WERI-Rb-1 (cell line): ENCODE measurements at places on chromosomes 6 and 20.
A peak's percentile ranks its signal among the peaks of the same experiment; 100 is the strongest.

- no peak for DNase-seq
Observed at GRCh38 chr6:128855581-128856085, 27.3 kb upstream of the LAMA2 start.

GRCh38 chr20:41334443-41335421, 5.9 kb upstream of the LPIN3 start:
- DNase-seq = no peak

DNA sequence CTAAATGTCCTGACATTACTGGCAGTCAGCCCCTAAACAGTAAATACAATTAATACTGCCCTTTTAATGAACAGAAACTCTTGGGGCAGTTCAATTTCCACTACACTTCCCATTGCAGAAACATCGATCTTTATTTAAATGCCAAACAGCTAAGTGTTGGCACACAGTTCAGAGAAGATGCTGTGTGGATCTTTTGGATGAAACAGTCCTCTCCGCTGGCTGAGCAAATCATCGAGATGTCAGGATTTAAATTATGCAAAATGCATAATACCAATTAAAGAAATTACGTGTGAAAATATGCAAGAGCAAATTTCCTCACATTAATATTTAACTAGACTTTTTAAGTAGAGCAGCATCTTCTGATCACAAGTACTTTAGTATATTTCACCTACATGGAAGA, 132.6 kb downstream of the KIF16B start:
- DNase-seq = no peak

DNA sequence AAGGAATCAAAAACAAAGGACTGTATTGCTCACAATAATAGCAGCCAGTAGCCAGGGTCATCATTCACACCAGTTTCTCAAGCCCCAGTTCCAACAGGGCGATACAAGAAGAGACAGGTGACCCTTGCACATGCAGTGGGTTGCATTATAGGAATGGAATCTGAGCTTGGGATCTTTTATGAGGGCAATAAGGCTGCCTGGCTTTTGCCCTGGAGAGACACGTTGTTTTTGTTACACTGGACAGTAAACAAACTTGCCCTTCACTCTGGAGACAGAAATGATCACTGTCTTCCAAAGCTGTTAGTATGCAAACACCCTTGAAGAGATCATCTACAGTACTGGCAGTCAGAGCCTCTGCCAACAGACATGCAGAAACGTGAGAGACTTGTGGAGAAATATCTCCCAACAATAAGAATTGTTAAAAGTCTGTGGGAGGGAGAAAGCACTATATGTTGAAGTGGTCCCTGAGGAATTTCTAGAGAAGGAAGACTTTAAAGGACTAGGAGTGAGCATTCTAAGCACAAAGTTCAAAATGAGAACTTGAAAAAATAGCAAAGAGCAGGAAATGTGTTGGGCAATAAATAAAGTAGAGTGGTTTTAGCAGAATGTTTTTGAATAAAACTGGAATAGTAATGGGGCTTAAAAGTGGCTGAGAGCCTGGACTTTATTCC, 6.2 kb upstream of the COL12A1 start:
- DNase-seq = no peak

DNA sequence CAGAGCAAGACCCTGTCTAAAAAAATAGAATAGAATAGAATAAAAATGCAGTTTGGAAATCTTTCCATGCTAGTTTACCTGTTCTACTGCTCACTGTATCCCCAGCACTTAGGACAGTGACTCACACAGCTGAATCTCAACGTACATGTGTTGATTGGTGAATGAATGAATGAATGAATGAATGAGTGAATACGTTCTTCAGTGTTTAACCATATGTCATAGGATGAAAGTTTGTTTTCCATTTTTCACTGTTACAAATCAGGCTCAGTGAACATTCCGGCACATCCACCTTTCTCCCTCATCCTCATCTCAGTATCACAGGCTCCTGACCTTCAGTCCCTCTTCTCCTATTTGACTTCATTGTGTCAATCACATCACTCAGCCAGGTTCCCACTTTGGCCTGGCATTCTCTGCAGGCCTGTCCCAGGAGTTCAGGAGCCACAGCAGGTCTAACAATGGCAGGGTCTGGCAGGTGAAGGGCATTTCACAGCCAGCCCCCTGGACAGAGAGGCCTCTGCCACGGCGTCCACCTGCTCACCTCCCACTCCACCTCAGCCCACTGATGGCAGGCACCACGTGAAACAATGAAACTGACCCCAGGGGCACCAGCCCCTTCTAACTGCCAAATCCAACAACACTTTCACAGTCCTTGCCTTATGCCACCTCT, 7.9 kb downstream of the ZC3H12D start:
- no peak for DNase-seq

DNA sequence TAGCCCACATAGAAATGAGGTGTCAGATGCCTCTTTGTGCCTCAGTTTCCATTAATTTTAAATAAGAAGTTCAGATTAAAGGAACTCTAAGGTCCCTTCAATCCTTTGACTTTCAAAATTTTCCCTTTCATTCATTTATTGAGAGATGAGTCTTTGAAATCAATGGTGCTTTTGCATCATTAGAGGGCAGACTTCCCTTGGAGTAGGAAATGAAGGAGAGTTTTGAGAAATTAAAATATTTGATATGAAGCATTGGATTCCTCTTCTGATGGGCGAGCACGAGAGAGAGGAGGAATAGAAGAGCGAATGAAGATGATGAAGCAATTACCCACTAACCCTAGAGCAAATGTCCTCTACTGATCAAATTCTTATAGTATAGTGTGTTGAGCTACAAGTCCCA, 105.7 kb downstream of the EDN1 start:
- no peak for DNase-seq

DNA sequence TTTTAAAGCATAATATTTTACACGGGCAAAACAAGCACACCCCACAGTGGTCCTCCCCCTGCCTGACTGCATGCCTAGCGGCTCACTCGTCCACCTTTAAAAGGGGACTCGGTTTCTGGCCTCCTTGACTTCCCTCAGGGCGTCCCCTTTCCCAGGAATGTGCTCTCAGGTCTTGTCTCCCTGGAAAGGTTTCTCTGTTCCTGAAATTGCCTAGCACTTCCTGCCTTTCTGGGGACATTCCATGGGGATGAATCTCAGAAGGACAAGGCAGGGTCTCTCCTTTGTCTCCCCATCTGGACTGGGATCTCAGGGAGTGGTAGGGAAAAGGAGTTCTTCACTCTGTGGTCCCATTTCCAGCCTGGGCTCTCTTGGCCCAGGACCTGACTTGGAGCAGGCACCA, 4.9 kb downstream of the TCF15 start:
- no peak for DNase-seq

DNA sequence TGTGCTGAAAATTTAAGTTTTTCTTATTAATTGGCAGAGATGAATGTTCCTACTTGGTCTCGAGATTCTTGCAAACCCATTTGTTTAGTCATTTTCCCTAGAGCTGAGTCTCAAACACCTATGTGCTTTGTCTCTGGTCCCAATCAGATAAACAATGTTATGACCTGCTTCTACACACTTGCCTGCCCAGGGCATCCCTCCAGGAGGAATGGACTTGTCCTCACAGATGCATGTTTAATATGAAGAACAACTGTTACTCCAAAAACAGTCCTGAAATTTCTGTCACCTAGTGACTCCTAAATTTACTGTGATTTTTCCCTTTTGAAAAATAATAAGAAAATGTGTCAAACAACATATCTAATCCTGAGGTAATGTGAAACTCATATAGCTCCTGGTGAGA, 43.7 kb downstream of the HDGFL1 start:
- no peak for DNase-seq

DNA sequence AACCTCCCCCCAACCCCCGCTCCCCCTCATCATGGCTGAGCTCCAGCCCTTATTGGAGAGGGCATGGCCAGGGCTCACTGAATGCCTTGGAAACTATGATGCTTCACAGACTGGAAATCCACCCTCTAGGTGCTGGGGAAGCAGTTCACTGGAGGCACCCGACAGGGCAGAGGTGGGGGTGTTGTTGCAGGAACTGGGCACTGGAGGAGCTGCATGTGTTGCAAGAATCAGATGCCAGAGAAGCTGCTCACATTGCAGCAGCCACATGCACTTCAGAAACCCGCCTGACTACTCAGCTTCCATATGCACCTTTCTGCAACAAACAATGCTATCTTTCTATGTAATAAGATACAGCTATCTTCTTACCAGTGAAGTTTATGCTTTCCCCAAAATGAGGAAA, 7.9 kb upstream of the TBPL1 start:
- no peak for DNase-seq

DNA sequence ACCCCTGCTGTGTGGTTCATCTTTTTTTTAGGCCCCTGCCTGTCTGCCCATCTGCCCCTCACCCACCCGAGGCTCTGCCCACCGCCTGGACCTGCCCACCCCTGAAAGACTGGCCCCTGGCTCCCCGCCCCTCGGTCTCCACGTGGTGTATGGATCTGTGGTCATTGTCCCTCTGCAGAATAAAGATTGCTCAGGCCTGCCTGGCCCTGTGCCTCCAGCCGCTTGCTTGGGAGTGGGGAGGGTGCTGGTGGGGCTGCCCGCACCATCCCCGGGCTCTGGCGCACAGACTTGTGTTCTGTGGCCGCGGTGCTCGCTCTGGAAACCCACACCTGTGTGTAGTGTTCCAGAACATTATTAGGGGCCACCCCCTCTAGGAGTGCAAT, 1.6 kb downstream of the MAP1LC3A start:
- no peak for DNase-seq

DNA sequence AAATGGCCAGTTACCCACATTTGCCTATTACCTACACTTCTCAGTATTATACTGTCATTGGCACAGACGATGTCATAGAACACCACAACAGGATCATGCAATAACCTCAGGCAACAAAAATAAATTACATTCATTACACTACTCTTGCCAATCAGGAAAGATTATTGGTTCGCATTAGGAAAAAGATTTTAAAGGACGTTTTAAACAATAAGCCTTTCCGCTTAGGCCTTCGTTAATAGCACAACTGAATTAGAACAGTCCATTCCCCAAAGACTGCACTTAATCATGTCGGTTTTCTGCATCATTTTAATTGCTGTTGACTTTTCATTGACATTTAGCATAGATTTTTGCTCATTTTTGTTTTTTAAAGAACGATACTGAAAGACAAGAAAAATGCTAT, 912 bp upstream of the SENP6 start:
- DNase-seq = no peak

GRCh38 chr20:63441136-63442099, 31.0 kb downstream of the KCNQ2 start:
- no peak for DNase-seq

- no peak for DNase-seq
Observed at GRCh38 chr6:154931711-154932424, 63.2 kb upstream of the TIAM2 start.

DNA sequence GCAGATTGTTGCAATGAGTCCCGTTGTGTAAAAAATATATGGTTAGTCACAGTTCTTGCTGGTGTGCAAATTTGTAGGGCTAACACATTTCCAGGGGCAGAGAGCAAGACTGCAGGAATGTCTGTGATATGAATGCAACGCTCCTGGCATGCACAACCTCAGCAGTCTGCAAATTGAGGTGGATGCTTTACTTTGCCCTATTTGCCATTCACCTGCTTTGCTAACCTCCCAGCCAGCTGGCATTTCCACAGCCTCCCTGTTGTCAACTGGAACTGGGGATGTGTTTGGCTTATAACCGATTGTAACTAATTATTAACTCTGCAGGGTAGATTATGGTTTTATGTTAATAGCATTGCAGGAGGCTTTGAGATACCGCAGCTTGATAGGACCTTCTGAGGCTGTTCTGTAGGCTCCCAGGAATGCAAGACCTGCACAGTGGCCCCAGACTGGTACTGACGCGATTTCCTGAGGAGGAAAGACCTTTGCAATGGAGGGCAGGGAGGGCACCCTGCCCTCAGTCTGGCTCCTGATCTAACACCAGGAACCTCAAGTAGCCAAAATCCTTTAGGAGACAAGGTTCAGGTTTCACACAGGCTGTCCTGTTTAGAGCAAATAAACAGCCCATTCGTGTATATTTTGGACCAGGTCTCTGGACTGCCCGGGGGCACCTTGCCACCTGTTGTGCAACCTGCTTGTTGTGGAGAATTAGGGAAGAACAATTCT, 53.4 kb downstream of the EDN1 start:
- DNase-seq = no peak

GRCh38 chr6:119132261-119132981, 54.0 kb upstream of the FAM184A start:
- DNase-seq = peak; percentile 26

GRCh38 chr6:16582446-16583143, 178.7 kb downstream of the ATXN1 start:
- no peak for DNase-seq

- DNase-seq = no peak
Observed at GRCh38 chr6:57262488-57262887, 40.4 kb upstream of the RAB23 start.

DNA sequence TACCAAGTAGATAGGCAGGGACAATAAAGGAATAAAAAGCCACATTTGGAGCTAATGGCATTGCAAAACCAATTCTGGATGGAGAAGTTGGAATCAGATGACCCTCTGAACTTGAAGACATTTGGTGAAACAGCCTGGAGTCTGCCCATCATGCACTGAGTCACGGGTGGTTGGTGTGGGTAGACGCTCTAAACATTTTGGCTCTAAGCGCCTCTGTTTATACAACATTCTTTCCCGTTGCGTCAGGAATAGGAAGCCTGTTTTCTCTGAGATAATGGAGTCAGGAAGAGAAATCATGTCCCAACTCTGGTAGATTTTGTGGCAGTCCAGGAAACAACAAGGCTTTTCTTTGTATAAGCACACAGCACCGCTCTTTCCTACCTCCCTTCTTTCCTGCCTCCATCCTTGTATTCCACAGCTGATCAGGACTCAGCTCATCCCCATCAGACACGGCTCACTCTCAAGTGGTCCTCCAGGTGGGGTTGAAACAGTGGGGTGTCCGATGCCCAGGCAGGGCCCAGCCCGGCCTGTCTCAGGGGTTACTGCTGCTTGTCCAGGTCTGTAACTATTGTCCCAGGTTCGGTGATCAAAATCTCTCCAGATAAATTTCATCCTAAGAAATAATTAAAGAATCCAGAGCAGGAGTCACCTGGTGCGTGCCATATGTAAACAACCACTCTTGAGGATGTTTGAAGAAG, 12.1 kb upstream of the RAMACL start:
- DNase-seq = no peak

GRCh38 chr6:125136378-125136777, 17.2 kb upstream of the TPD52L1 start:
- no peak for DNase-seq

- no peak for DNase-seq
Observed at GRCh38 chr20:14470231-14470899, 133.0 kb upstream of the FLRT3 start.

DNA sequence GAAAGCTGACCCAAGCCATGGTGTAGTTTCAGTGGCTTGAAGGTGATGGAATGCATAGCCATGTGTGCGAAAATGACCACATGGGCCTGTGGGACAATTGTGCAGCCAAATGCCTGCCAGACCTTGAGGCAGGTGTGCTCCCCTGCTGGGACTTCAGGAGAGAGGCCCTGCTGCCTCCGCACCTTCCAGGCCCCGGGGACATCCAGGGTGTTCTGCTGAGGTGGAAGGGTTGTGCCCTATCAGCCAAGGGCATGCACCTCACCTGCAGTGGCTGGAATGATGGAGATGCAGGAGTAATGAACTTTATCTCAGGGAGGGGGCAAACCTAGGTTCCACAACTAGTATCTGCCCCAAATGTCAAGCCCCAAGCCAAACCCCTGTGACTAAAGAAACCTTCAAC, 44.0 kb downstream of the PRND start:
- no peak for DNase-seq
